ENCODE measurements at places on chromosomes 2 and 18.

DNA sequence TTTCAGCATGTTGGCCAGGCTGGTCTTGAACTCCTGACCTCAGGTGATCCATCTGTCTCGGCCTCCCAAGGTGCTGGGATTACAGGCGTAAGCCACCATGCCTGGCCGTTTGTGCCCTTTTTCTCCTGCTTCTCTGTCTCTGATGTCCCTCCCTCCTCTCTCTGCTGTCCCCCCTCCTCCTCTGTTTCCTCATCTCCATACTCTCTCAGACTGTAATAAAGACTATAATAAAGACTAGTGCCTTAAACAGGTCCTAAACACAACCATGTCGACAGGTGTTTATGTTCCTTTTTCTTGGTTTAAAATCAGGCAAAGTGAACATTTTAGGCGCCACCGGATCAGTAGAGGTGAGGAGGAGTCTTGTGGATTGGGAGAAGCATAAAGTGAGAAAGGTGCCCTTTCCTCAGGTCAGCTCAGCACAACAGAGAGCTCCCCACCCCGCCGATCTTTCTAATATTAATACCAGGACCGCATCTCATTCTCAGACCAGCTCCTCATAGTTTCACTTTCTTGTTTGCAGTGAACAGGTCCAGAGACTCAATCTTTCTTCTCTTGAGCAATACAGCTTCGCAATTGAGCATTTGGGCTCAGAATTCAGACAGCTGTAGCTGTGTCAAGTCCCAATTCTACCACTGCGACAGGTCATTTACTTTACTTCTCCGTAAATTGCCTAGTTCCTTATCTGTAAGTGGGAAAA is 23.7 kb downstream of the TIMM21 start:
- DNase-seq, result no peak

GRCh38 chr2:235132651-235133050 is 180.8 kb downstream of the SH3BP4 start:
- no peak for DNase-seq

DNA sequence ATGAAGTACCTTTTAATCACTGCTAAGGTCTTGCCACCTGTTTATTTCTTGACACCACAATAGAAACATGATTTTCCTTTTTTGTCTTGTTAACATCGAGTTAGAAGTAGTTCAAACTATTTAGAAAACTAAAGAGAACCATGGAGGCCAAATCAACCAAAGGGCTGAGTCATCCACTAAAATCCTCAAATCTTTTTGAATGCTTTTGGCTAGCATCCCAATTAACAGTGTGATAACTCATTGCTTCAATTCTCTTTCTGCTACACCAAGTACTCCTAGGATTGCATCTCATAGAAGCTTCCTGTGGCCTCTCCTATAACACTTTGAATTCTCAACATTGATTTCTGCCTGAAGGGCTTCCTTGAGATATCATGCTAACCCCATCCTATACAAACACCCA is 159.9 kb upstream of the MMADHC start:
- no peak for DNase-seq

DNA sequence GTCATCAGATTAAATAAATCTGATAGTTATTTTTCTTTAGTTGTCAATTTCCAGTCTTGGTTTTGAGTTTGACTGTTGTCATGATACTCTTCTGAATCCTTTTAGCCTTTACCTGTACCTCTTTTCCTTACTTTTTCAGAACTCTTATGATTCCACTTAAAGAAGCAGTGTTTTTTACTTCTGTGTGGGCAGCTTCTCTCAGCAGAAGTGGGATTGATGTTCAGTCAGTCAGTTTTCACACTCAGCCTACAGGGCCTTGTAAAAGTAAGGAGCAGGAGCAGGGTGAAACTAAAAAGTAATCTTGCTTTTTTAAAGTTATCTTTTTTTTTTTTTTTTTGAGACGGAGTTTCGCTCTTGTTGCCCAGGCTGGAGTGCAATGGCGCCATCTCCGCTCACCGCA is 75.1 kb downstream of the HAUS1 start:
- no peak for DNase-seq

DNA sequence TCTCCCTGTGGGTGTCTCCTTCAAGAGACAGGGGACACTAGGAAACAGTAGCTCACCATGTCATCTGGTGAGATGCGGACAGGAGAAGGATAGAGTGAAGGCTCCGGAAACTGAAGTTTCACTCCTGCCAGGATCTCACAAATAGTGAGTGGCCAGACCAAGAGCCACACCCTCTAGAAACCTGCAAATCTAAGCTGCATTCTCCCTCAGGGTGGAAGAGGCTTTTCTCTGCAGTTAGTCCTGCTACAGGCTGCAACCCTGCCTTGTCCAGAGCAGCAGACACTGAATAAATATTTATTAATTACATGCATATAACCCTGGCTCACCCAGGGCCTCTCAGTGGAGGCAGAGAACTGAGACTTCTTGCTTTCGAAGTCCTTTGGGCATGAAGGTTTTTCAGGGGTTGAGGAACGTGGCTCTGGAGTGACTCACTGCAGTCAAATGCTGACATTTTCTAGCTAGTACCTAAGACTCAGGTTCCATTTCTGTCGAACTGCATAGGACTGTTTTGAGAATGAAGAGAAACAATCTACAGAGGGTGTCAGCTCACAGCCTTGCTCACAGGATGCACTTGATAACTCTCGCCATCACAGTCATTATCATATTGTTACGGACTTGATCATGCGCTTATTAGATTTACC is 87.3 kb downstream of the ACTR2 start:
- DNase-seq, result no peak

DNA sequence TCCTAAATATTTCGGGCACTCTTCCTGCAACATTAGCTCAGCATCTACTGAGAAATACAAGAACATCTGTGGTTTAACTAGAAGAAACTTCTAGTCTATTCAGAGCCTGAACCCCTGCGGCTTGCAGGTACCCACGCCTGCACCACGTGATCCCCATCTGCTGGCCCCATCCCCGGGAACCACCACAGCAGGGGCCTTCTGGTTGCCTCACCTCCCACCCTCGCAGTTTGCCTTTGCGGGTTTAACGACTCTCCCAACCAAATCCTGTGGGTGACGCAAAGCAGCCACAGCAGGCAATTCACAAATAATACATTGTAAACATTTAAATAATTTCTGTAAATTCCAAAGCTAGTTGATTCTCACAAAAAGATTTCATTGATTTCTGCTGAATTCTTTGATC is 90.2 kb upstream of the TMEM18 start:
- no peak for DNase-seq

GRCh38 chr2:634636-635388 is 42.4 kb downstream of the TMEM18 start:
- no peak for DNase-seq

GRCh38 chr18:70461323-70462077 is 172.7 kb downstream of the SOCS6 start:
- DNase-seq, result no peak

DNA sequence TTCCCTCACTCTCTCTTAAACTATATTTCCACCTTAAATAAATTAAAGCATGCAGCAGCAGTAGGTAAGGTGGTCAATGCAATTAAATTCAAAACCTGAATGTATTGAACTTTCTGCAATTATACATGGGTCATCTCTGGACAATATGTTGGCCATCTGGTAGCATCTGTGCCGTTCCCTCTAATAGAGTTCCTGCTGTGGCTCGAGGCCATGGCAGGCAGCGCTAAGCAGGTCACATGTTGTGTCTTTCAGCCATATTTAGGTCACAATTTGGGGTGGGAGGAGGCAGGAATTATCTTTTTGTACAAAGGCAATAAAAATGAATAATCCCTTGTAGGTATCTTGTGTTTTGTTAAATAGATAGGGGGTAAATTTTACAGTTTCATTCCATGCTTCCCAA is 676.2 kb downstream of the ZEB2 start:
- DNase-seq, result no peak

DNA sequence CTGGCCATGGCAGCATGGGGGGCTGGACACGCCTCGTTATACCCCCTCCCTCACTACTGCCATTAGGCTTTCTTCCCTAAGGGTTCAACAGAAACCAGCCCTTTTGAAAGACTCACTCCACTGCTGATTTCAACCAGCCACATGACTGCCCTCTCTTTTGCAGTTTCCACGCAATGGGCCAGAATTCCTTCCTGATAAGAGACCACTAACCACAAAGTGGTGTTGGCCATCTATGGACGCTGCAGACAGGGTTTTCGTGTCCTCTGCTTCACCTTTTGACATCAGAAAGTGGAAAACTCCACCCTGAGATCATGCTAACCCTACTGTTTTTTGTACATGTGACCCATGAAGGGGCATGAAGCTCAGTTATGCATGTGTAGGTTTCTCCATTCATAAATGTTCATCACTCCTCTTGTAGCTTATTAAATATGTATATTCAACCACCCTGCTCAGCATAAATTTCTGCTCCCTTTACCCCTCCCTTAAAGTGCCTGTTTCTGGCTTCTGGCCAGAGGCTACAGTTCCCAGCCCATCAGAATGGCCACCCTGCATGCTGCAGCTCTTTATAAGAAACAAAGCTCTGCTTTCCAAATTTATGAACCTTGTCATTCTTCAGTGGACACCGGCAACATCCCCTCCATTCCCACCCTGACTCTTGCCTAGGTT is 106.6 kb upstream of the MSH6 start:
- DNase-seq, result no peak

Data from stimulated activated CD8-positive, alpha-beta memory T cell treated with anti-CD3 and anti-CD28 coated beads, Interleukin-4, amount 100 ng/mL, for 1 hour (primary cell).